Smooth muscle cell of trachea (primary cell): ENCODE measurements at places on chromosomes 4 and X. TPM values are rescaled to one million over a fixed set of nuclear protein-coding genes. Genes with fewer than 3 reads are reported as not detected.

The CTAG2 gene
- not detected in 2 replicates for total RNA-seq

The LEF1 gene
- 0.33 TPM in 1 of 2 replicates, not detected in the other for total RNA-seq

The SMIM10L2A gene
- total RNA-seq, result 0.15 and 1.2 TPM in 2 replicates

The BTC gene
- total RNA-seq, result 0.44 and 1.2 TPM in 2 replicates

The MAGEA4 gene
- not detected in 2 replicates for total RNA-seq

The SLAIN2 gene
- 27.6 and 32.4 TPM in 2 replicates for total RNA-seq

The SERTM2 gene
- under 0.01 TPM in 1 of 2 replicates, not detected in the other for total RNA-seq

The NKX6-1 gene
- total RNA-seq, result 14.9 and 18.6 TPM in 2 replicates

The RTL3 gene
- total RNA-seq, result under 0.01 and 0.29 TPM in 2 replicates

The GPR78 gene
- total RNA-seq, result 0.33 TPM in 1 of 2 replicates, not detected in the other

The MAGEE2 gene
- total RNA-seq, result under 0.01 TPM in 1 of 2 replicates, not detected in the other
